GM20000 (cell line): ENCODE measurements at places on chromosomes 13 and 19.

GRCh38 chr13:49354719-49355118 lies 89.1 kb downstream of the CAB39L start:
- DNase-seq: no peak

GRCh38 chr13:24107955-24108614 lies 52.4 kb upstream of the SPATA13 start:
- DNase-seq: no peak

- DNase-seq: no peak
These were observed 606.5 kb downstream of the UQCRFS1 start for GRCh38 chr19:28606269-28607032.

- peak; percentile 54 for DNase-seq
These were observed 25.1 kb downstream of the TMEM161A start for GRCh38 chr19:19113040-19113626.

DNA sequence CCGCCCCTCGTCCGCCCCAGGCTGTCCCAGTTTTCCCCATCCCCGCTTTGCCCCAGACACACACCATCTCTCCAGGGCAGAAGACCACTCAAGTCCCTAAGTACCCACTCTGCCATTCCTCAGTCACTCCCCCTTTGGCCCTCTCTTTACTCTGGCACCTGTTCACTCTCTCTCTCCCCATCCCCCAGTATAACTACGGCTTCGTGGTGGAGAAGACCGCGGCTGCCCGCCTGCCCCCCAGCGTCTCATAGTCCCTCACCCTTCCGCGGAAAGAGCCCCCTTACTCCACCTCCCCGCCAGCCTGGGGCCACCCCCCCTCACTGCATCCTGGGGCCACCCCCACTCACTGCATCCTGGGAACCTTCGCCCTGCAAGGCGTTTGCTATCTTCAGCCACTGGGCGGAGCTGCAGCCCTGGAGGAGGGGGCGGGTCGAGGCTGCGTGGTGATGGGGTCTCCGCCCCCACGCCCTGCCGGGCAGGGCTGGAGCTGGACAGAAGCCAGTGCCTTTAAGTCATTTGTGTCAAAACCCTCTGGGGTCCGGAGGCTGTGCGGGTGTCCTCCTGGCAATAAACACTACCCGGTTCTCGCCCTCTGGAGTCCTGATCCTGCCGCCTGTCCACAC lies 5.0 kb downstream of the MVB12A start:
- peak; percentile 70 for DNase-seq

DNA sequence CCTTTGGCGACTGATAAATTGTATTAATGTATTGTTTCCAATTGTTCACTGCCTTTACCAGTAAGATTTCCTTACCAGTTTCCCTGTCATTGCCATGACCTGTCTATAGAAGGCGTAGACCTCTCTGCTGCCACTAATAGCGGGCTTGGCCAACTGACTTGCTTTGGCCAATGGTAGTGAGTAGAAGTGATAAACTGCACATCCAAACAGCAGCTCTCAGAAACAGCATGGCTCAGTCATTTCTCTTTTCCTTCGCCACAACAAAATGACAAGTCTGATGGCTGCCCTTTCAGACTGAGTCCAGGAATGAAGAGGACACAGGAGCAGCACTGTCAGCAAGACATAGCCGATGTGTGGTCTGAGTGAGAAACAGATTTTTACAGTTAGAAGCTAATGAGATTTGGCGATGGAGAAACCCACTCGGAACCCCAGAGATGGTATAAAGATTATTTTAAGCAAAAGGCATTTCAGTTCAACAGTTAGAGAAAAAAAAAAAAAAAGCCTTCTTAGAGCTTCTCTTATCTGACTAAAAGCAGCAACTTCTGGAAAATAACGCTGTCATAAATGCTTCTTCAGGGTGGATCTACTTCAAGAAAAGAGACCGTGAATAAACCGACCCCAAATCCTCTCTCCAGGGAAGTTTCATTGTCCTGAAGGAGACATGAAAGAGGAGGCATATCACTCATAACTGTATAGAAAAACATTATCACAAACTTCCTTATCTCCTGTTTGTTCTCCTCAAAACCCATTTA lies 42.0 kb upstream of the TM9SF2 start:
- DNase-seq: no peak

DNA sequence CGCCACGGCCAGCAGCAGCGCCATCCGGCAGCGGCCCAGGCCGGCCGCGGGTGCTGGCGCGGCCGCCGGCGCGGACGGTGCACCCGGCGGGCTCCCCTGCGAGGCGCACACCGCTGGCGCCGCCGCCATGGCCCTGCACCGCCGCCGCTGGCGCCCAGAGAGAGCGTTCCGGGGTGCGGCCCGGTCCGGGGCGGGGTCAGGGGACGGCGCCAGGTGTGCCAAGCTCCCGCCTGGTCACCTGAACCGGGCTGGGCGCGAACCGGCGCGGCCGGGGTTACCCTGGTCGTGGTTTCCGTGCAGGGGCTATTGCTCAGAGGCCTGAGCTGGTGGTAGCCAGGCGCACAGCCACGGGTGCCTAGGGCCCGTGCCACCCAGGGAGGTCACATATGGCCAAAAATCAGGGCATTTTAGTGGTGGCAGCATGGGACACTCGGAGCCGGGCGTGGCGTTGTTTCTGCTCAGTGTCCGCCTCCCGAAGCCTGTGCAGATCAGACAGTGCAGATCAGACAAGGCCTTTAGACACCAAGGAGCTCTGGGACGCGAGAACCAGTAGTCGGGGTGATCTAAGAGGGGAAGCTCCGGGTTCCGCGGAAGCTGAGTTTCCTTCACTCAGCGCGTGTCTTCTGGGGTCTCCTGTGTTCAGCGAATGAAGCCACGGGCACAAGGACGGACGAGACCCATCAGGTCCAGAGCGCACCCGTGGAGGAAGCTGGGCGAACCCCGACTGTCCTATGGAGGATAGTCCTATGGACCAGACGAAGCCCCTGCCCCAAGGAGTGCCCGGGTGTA lies at the start of gene TMEM238:
Gene TMEM238, minus strand, starts transcription at position 162 of the 789 bp plus-strand sequence. Its CDS starts 33 bp downstream, at position 129.
- peak; percentile 75 for DNase-seq

DNA sequence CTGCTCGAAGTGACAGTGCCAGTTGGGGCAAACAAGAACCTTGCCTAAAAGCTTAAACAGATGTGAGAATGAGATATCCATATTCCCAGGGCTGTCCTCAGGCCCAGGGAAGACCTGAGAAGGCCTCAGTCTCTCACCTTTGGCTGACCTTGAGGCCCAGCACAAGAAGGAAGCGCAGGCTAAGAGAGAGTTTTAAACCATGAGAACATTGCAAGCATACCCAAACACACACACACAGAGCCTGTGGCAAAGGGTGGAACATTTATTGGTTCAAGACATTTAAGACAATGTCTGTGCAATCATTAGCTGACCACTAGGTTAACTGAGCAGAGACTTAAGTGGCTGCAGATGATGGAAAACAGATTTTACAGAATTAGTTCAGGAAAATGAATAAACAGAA lies 248.2 kb downstream of the NBEA start:
- DNase-seq: no peak

- DNase-seq: no peak
These were observed 47.1 kb upstream of the KLF5 start for GRCh38 chr13:73011751-73012150.

GRCh38 chr19:49340069-49340864 lies 5.1 kb downstream of the CD37 start:
- DNase-seq: peak; percentile 95

DNA sequence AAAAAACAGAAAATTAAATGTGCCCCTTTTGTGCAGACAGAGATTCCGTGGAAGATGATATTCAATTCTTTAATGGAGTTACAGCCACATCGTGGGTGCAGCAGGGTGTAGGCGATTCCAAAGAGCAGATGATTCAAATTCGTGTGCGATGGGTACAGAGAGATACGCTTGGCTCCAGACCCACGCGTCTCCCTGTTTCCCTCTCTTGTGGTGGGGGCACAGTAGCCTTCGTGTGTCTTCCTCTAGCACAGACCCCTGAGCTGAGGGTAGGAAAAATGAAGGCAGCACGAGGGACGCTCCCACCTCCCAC lies 4.8 kb downstream of the TSPAN16 start:
- DNase-seq: no peak

DNA sequence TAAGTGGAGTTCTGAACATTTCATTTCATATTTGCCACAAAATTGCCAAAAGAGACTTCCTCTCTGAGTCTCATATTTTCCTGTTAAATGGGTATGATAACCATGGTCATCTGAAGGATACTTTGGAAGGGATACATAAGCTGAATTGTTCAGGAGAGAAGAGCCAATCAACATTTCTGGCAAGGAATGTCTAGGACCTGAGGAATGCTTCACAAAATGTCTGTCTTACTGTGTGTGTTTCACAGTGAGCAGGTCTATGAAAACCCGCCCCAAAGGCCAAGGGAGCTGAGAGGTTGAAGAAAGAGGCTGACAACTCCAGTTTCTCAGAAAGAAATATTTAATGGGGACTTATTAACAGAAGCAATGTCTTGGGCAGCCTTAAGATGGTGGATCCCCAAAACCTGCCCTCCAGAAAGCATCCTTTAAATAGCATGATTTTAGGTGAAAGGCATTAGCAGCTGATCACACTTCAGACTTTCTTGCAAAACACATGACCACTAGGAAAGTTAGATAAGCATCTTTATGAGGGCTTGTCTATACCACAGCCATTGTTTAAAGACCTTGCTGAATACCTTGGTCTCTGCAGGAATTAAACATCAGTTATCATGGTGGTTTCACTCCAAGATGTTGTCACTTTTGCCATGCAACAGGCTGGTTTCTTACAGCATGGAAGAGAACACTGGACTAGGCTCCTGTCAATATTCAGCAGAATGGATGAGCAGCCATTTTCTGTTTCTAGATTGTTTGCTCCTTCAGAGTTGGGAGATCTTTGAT lies 78.9 kb downstream of the TNFSF11 start:
- no peak for DNase-seq

DNA sequence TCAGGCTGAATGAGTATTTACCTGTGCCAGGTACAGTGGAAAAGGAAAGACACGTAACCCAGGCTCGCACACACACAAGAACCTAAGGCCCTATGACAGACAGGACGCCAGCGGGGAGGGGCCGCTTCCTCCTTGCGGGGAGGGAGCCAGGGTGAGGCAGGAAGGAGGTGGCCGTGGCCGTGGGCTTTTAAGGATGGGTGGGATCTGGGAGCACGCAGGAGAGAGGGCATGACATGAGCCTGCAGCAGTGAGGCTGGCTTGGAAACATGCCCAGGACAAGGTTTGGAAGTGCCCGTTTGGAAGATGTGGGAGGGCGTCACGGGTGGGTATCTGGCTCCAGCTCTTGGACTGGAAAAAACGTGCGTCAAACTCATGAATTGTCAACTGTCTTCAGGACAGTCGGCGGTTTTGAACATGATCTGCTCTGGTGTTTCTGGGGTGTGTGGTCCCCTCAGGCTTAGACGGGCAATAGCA lies 20.1 kb downstream of the SH3GL1 start:
- DNase-seq: no peak

DNA sequence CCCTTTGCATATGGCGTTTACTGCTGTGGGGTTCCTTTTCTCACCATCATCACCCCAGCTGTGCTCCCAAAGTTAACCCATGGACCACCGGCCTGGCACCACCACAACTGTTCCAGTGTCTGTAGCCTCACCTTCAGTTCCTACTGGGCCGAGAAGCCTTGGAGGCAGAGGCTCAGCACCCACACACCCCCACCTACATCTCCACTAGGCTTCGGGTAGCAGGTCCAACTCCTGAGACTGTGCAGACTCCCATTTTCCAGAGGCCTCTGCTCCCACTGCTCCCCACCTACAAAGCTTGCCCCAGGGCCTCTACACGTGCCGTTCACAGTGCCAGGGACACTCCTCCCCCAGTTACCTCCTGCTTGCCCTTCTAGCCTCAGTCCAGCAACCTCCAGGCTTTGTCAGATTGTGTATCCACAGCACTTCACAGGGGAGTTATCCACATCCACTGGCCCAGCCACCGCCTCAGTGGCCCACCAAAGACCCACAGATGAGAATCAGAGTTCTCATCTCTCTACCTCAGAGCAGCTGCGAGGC lies 14.1 kb downstream of the SLC27A5 start:
- no peak for DNase-seq

DNA sequence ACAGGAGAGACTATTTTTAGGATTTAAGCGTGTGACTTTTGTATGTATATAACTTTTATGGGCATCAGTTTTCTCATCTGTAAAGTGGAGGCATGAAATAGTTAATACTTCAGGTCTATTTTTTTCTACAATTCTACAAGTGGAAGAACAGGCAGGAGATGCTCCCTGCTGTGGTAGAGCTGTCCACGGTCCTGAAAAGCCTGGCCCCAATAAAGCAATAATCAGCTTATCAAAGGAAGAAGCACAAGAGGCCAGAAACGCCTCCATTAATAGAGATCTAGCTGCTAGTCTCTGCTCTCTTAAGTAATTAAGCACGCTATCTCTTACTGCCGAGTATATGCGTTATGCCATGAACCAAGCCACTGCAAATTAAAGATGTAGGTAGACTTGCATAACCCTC lies 28.0 kb upstream of the WASF3 start:
- peak; percentile 20 for DNase-seq

GRCh38 chr19:19619849-19620210 lies 1.3 kb upstream of the PBX4 start:
- DNase-seq: no peak

- DNase-seq: no peak
These were observed 1952.0 kb upstream of the PCDH20 start for GRCh38 chr13:63367522-63368198.

- DNase-seq: peak; percentile 76
These were observed 46.9 kb downstream of the KLF2 start for GRCh38 chr19:16371540-16371986.

- DNase-seq: no peak
These were observed 77.1 kb upstream of the KCTD15 start for GRCh38 chr19:33719366-33720154.

DNA sequence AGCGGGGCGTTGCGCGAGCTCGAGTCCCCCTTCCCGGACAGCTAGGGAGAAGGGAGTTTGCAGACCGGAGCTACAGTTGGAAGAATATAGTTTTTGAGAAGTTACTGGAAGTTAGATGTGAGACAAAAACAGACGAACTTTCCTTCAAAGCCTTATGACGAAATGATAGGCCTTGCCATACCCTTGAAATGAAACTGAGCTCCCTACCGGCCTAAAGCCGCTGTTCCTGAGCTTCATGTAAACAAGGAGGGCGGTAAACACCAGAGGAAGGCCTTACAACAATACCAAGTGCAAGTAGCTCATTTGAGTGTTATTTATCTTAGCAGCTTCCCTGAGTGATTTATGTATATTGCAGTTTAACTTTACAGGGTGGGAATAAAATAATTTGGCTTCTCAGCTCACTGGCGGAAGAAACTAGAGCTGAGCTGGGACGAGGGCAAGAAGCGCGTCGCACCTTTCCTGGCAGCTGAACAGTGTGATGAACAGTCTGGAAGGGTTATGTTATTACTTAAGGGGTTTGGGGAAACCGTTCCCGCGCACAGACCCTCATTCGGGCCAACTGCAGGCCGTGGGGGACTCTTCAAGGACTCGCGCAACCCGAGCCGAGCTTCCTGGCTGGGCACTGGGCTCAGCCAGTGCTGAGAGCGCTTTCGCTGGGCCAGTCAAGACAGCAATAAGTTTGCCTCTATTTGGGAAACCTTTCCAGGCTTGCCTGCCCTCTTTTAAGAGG lies 111.2 kb downstream of the KCNRG start:
- DNase-seq: peak; percentile 49

GRCh38 chr19:51784922-51785690 lies 9.9 kb upstream of the FPR3 start:
- no peak for DNase-seq
